ENCODE measurements at places on chromosomes 3 and 15.
A peak's percentile ranks its signal among the peaks of the same experiment; 100 is the strongest.

GRCh38 chr3:72655131-72655551, 193.1 kb downstream of the SHQ1 start:
- DNase-seq, result no peak

DNA sequence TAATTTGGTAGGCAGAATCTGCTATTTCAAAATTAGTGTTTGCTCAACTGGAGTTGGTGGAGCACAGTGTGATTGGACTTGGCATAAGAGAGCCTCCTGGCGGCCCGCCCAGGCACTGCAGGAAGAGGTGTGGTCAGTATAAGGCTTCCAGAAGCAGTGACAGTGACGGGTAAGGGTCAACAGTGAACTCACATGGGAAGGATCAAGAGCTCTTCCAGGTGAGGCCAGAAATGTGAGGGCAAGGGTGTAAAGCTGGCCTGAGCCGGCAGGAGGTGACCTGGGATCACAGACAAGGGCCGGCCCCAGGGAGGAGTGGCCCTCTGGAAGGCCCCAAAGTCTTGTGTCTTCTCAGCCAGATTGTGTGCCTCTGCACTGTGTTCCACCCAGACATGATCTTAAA, 93.2 kb upstream of the RNF7 start:
- peak; percentile 62 for DNase-seq

GRCh38 chr3:52119826-52120225, 34.4 kb downstream of the POC1A start:
- no peak for DNase-seq

DNA sequence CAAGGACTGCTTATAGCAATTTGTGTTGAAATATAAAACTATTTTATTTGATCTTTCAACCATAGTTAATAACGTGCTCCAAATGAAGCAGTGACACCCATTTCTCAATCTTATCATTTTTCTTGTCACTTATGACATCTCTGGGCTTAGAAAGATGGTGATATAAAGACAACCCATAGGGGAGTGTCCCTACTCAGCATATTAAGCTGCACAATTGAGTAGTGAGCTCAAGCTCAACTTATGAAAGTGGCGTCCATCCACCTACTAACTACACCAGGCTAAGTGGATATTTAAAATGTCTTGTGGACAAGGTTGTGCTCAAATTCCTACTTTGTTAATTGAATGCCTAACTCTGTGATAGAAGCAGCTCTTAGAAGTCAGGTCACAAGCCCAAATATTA, 46.7 kb downstream of the SLC9C1 start:
- no peak for DNase-seq

GRCh38 chr3:42421818-42422796, 11.7 kb upstream of the LYZL4 start:
- DNase-seq, result no peak

GRCh38 chr3:30578479-30578878, 27.9 kb upstream of the TGFBR2 start:
- DNase-seq, result peak; percentile 94

- DNase-seq, result no peak
Observed at GRCh38 chr15:24919446-24919845, 35.3 kb upstream of the SNRPN start.

GRCh38 chr15:78282324-78282723, 17.1 kb downstream of the SKIC8 start:
- DNase-seq, result no peak

DNA sequence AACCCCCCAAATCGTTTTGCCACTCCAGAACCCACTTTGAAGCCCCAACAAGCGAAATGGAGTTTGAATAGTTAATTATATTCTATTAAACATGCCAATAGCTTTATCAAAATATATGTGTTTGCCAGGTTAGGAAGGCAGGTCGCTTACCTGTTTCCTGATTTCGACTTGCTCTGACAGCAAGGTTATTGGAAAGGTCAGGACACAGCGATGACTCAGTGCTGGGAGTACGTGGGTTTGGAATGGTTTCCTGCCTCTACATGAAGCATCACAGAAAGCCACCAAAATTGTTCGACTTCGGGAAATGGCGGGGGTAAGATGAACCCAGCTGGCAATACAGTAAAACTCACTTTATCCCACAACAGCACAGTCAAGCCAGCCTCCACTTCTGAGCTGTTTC, 135.6 kb upstream of the ABI3BP start:
- DNase-seq, result no peak

DNA sequence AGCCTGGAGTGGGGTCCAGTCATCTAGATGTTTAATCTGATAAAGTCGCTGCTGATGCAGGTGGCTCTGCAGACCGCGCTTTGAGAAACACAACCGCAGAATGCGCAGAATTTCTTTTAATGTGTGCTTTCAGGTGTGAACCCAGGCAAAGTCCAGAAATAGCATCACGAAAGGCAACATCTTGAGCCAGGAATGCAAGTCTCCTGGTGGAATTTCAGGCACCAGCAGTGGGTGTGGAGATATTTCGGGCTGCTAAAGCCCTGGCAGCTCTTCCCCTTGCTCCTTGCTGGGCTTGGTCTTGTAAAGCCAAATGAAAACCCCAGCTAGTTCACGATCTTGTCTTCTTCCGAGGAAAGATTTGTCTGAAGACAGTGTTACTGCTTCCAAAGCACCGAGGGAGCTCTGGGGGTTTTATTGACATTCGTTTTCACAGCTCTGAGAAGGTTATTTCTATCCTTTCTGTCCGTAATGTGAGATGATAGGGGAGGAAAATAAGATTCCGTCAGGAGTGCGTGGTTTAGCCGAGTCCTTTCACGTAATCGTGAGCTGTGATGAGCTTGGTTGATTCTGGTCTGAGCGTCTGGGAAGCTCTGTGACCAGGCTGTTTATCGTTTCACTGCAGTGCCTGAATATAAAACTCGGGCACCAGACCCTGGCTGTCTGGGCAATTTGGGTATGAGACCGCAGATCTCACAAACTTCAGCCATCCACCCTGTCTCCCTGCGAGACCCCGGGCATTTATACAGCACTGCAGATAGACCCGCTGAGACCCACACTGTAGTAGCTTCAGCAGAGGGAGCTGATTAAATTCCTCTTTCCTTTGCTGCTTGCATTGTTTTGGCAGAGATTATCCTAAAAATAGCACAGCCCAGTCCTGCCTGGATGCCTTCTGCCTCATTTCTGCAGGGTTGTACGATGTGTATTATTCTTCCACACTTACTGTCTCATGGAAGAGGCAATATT, 67.0 kb upstream of the SLC25A26 start:
- no peak for DNase-seq

DNA sequence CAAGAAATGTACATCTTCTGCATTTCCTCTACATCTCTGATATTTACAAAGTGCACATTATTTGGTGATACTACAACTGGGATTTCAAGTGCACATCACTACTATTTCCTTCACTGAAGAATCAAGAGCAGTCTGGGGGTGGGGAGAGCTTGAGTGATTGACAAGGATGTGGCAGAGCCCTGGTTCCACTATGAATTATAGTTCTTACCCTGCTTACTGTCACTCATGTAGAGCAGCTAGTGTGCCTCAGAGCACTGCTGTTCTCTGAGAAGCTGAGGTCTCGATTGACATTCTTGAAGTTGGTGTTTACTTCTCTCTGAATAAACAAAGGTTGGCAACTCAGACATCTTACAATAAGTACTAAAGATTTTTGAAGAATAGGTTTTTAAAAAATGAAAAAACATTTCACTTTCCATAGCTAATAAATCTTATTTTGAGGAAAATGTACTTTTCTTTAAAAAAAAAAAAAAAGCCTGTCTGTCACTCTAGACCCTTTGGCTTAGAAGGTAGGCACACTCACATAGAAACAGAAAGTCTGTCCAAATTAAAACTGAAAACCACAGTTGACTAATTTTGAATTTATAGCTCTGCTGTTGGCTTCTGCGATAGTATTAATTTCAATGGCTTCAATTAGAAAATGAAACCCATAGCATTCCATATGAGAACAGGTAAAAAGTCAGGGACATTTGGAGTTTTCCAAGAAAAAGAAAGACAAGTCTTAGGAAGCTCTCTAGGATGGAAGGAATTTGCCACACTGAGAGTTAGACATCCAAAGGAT, 5.6 kb downstream of the GREM1 start:
- no peak for DNase-seq

GRCh38 chr3:105466495-105467404, 100.0 kb downstream of the ALCAM start:
- DNase-seq, result no peak

GRCh38 chr15:99727733-99728132, 5.5 kb downstream of the LYSMD4 start:
- DNase-seq, result no peak

GRCh38 chr3:183182073-183182472, 19.5 kb upstream of the LAMP3 start:
- DNase-seq, result no peak

DNA sequence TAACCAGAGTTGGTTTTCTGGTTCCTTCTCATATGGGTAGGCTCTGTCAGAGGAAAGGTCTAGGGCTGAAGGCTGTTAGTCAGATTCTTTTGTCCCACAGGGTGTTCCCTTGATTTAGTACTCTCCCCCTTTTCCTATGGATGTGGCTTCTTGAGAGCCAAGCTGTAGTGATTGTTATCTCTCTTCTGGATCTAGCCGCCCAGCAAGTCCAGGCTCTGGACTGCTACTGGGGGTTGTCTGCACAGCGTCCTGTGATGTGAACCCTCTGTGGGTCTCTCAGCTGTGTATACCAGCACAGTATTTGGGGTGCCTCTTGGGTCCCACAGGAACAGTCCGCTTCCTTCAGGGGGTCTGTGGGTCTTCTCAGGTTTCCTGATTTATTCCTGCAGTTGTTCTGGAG, 70.8 kb downstream of the PPP2R3A start:
- no peak for DNase-seq

GRCh38 chr3:157135671-157136396, 24.1 kb downstream of the CCNL1 start:
- DNase-seq, result peak; percentile 82

GRCh38 chr3:88863196-88863595, 244.2 kb upstream of the EPHA3 start:
- no peak for DNase-seq

- DNase-seq, result peak; percentile 88
Observed at GRCh38 chr15:58331560-58331912, 100.3 kb upstream of the LIPC start.

- DNase-seq, result no peak
Observed at GRCh38 chr3:169984292-169984691, 17.7 kb downstream of the SEC62 start.

DNA sequence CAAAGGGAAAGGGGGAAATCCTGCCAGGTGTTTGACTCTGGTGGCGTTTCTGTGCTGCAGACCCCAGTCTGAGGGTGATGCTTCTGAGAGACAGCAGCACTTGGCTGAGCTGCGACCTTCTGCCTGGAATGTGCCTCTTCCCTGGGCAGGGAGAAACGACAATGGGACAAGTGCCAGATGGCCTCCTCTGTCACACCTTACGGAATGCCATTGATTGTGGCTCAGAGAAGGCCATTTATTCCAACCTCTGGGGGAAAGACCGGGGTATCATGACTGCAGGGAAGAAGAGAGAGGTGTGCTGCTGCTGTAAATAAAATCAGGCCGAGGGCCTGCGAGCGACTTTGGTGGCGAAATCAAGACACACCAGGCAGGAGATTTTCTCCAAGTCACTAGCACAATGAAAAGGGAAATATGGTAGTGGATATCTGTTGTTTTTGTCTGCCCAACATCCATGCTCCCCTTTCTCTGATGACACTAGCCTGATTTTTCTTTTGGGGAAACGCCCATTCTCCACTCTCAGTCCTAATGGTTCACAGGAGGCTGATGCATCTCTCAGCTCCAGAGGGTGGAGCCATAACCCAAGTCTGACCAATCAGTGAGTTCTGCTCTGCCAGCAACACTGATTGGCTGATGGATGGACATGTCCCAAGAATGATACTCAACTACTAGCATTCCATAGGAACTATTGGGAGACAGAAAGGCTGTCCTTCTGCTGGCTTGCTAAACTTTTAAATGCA, 336.1 kb downstream of the FOXP1 start:
- DNase-seq, result peak; percentile 49
